ENCODE measurements at places on chromosomes 4 and X.

- DNase-seq = no peak
Measured at GRCh38 chrX:10125248-10125615, 31.5 kb upstream of the CLCN4 start.

- no peak for DNase-seq
Measured at GRCh38 chr4:128468123-128468989, 180.7 kb upstream of the PGRMC2 start.

DNA sequence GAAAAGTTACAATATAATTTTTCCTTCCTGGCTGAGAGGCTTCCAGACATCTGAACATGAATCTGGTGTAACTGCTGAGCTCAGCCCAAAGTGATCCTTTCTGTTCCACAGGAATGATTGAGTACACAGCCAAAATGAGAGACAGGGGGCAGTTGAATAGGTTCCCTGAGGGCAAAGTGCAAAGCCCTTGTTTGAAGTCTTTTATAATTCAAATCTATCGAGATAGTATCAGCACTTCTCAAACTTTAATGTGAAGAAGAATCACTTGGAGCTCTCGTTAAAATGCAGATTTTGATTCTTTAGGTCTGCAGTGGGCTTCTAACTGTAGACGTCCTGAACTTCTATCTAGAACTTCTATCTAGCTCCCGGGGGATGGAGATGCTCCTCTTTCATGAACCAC lies 54.4 kb upstream of the BMP2K start:
- DNase-seq = no peak

DNA sequence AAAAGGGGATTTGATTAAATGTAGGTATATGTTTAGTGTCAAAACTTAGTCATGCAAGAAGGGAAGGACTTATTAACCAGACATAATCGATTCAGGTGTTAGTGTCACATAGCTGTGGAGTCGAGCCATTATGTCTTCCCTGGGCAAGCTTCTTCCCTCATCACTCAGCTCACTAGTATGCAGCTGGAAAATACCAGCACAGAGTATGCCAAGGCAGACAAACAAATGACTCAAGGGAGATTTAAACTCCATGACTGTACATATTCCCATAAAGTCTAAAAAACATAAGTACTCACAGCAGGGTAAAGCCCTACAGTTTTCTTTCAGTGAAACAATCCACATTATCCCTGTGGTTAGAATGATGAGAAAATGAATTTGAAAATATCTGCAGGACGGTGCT lies 304.5 kb downstream of the CBLL2 start:
- DNase-seq = no peak

DNA sequence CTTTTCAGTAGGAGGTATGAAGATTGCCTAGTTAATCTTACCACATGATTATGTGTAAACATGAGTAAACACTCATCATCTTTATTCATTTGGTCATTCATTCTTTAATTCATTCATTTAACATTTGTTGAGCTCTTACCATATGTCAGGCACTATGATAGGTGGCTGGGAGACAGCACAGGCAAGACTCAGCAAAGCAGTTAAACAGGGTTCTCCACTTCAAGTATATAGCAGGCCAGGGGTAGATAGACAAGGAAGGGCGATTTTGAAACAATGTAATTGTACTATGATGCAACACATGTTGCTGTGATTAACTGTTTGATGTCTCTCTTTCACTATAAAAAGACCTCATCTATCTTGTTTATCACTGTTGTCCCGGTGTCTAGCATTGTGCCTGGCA lies 84.3 kb upstream of the GPR101 start:
- DNase-seq = no peak

GRCh38 chr4:155956461-155956860 lies 2.8 kb upstream of the CTSO start:
- DNase-seq = no peak

GRCh38 chrX:25442499-25442898 lies 426.7 kb upstream of the ARX start:
- no peak for DNase-seq

DNA sequence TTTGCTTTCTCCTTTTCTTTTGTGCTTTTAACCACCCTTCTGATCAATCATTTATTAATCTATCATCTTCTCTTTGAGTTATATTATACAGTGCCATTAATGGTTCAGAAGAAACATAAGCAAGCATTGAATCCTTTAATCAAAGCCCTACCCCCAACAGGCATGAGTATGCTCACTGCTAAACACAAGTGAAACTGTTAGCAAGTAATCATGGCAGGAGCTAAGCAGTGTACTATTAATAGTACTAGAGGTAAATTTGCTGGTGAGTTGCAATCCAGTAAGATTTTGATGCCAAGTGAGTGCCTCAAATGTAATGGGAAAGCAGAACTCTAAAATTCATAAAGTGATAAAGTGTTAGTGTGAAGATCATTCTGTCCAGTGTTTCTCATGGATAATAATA lies 57.2 kb downstream of the FNIP2 start:
- DNase-seq = no peak

DNA sequence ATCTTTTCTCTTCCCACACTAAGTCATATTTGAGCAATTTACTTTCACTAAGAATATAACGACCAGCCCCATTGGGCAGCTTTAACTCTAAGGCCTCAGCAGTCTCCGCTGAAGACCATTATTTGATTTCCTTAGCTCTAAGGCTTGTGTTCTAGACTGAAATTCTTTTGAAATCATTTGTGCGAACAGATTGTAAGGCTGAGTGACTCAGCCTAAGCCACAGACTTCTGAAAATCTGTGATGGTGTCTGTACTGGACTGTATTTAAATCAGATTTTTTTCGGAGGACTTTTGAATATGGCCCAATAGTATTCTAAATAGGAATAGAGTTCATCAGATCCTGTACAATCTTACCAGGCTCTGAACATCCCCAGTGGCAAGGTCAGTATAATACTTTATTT lies 150.3 kb upstream of the TECRL start:
- no peak for DNase-seq

GRCh38 chr4:43339435-43339834 lies 446.9 kb downstream of the GRXCR1 start:
- no peak for DNase-seq

DNA sequence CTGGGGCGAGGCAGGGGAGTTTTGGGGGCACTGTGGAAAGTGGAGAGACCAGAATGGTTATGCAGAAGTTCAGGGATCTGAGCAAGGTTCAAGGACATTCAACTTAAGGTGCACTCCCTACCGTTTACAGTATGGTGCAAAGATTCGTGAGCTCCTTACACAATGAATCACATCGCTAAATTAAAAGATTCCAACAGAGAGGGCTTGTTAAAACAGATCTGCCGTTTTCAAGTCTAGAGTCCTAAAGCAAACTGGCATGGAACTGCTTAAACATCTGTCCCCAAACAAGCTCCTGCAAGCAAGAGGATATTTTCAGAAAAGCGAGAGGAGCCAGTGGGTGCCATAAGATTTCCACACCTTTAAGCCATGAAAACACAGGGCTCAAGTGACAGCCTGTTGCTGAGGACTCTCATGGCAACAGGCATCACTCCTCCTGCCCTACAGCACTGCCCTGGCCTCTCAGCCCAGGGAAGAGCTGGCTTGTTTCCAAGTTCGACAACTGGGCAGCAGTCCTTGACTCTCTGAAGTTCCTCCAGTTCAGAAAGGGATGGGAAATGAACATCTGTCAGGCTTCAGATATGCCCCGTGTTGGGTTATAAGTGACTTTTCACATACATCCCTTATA lies 10.0 kb downstream of the FAM184B start:
- DNase-seq = no peak

DNA sequence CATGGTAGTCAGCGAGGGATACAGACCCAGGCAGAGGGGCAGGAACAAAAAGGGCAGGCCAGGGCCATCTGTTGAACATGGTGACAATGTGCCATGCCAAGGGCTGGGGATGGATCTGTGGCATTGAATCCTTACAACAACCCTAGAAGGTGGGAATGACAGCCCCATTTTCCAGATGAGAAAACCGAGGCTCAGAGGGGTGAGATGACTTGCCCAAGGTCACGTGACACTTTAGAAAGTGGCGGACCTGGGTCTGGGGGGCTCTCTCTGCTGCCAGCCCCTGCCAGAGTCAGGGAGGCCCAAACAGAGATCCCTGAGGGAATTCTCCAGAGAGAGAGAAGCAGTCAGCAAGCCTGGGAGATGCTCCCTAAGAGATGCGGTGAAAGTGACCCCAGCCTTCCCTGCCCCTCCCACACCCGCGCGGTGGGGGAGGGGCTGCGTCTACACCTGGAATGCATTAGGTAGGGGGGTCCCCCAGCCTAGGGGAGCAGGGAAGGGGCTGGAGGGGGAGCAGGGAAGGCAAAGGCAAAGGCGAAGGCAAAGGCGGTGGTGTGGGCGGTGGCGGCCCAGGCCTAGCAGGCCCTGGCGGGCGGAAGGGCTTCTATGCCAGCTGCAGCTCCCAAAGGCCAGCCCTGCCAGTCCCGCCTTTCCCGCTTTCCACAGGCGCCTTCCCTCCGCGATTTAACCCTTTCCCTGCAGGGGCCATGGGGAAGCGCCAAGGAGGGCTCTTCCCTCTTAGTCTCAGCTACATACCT lies 13.0 kb downstream of the FGD1 start:
- no peak for DNase-seq

GRCh38 chr4:3517731-3518510 lies 14.3 kb downstream of the LRPAP1 start:
- DNase-seq = no peak

DNA sequence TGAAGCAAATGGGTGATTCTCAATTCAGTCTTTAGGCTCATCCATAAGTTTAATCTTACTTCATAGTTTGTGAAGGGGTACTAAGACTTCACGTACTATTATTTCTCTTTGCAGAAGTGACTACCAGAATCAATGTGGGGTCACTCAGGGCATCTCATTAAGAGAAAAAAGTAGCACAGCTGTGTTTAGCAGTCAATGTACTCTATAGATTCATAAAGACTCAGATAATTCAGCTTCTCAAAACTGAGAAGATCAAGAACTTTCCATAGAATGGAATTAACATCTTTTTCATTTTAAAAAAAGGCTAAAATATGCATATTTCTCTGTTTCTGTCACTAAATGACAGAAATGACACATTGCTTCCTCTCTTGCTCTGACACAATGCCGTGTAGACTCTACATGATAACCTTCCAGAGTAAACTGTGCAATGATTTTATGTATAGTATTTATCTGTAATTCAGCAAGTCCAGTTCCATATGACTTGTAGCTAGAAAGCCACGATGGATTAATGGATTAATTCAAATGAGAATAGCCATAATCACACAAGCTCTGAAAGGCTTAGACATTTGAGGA lies 20.3 kb upstream of the LSM6 start:
- DNase-seq = no peak

GRCh38 chrX:133980832-133981588 lies 4.4 kb downstream of the GPC3 start:
- no peak for DNase-seq

DNA sequence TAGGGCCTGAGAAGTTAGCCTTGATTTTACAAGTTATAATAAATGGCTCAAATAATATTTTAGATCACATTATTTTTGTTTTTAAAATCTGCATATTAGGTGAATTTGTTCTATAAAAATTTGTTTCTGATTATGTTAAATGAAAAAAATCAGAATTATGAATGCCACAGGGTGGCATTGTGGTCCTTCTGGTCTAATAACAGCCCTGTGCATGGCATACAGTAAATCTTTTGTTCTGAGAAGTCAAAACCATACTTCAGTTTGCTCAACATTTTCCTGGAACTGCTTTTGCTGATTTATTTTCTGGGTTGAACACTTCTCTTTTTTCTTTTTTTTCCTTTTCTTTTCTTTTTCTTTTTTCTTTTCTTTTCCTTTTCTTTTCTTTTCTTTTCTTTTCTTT lies 101.0 kb upstream of the UBQLN2 start:
- no peak for DNase-seq

- DNase-seq = no peak
Measured at GRCh38 chr4:82823062-82823461, 24.5 kb upstream of the SCD5 start.

GRCh38 chr4:104879367-104879766 lies 267.3 kb upstream of the TET2 start:
- DNase-seq = no peak

- DNase-seq = no peak
Measured at GRCh38 chr4:14916554-14917297, 85.6 kb upstream of the CPEB2 start.

DNA sequence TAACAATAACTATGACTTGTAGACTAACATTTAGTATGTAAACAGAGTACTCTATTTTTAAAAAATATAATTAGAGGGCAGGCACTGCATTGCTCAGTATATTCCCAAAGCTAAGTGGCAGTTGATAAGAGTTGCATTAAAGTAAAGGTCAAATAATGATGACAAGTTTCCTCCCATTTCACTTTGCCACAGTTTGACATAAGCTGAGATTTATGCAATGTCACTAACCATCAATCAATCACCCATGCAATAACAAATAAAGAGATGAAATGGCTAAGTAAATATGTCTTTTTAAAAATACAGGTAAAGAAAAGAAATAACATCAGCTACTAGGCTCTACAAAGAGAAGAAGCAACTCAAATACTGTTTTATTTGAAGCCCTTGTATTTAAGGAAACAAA lies 673.4 kb downstream of the PCDH18 start:
- DNase-seq = no peak

DNA sequence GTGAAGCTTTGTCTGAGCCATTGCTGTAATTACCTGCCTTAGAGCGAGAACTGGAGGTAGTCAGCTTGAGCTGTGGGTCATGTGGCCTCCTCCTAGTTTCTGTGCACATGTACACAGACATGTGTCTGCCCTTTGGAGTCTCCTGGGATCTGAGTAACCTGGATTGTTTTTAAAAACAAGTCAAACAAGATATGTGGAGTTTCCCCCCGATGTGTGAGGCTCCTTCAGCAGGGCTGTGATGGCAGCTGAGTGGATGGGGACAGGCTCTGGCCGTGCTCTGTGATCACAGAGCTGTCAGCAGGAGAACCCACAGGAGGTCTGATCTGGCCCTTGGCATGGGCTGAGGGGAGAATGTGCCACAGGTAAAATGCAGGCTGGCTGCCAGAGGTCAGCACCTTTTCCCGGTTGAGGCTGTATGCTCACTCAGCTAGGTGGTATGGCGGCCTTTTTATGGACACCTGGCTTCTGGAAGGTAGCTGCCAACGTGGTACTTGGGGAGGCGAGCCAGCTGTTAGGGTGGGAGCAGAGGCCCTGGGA lies 38.4 kb downstream of the NOP14 start:
- no peak for DNase-seq

DNA sequence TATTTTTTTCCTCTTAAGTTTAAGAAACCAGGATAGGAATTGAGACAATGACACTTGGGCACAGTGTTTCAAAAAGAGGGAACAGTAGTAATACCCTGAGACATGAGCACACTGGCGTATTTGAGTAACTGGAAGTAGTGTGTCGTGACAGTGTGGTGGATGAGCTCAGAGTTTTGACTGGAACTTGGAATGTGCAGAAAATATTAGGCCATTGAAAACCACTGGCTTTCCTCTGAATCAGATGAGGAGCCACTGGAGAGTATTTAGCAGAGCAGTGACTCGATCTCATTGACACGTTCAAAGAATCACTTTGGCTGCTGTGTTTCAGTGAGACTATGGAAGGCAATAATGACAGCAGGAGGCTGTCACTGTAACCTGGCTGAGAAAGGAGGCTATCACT lies 1531.2 kb downstream of the STIM2 start:
- DNase-seq = no peak

GRCh38 chr4:86594559-86595425 lies 677 bp downstream of the PTPN13 start:
- DNase-seq = no peak

GRCh38 chr4:105318486-105318885 lies 155.4 kb downstream of the PPA2 start:
- no peak for DNase-seq
